ENCODE measurements at places on chromosomes 4 and X.

GRCh38 chr4:145293658-145294057, 113.3 kb upstream of the OTUD4 start:
- no peak for DNase-seq

GRCh38 chrX:124518885-124519284, 172.5 kb downstream of the SH2D1A start:
- no peak for DNase-seq

DNA sequence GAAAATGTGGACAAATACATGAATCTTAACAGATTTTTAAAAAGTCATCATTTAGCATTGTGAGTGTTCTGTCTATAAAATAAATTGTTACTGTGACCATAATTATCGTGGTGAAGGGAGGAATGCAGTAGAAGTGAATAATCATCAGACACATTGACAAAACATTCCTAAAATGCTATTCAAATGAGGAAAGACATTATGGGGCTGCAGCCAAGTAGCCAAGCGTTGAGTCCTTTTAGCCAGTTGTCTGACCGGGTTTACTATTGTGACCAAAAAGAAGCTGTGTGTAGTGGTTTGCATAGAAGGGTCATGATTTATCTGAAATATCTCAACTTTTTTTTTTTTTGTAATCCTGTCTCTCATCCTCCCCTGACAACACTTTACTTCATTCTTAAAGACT, 19.5 kb downstream of the WWC2 start:
- no peak for DNase-seq

- no peak for DNase-seq
Measured at GRCh38 chr4:53346920-53347852, 18.7 kb downstream of the SCFD2 start.

DNA sequence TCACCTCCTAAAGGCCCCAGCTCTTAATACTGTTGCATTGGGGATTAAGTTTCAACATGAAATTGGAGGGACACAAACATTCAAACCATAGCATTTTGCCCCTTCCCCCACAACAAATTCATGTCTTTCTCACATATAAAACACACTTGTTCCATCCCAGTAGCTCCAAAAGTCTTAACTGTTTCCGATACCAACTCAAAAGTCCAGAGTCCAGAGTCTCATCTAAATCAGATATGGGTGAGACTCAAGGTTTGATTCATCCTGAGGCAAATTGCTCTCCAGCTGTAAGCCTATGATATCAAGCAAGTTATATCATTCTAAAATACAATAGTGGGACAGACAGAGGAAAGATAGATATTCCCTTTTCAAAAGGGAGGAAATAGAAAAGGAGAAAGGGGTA, 8.7 kb downstream of the SLC9B1 start:
- no peak for DNase-seq

Data from hematopoietic multipotent progenitor cell treated with erythropoietin and hydrocortisone succinate and interleukin-3 and kit ligand, for 8 days (in vitro differentiated cells).